NCI-H345 (cell line): ENCODE measurements at places on chromosomes 16 and 17.
A peak's percentile ranks its signal among the peaks of the same experiment; 100 is the strongest.

DNA sequence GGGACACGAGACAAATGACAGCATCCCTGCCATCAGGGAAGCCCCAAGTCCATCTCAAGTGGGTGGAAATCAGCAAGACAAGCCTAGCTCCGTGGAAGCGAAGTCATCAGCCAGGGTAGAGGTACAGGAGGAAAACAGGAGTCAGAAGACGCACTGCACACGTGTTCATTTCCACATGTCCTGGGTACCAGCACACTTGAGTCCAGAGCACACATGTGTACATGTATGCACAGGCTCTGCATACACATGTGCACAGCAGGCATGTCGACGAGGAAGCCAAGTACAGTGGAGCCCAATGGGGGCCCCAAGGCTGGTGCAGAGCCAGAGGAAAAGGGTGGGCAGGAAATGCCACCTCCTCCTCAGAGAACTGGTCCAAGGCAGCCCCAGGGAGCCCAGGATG, 75.9 kb downstream of the ZNF423 start:
- DNase-seq = no peak

DNA sequence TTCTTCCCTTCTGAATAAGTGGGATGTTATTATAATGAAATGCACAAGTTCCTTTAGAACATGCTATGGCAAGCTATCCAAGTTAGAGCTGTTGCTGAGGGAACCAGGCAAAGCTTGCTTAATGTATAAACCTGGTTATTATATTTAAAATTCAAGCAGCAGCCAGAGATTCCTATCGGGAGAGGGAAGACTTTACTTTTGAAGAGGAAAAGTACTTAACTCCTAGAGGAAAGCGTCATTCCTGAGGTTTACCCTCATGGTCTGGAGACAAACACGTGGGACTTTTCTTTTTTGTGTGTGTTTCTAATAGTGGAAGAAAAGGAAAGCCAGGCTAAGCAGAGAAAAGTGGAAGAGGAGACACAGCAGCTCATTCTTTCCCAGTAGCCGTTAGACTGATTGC, 39.9 kb upstream of the MYH10 start:
- DNase-seq = no peak

GRCh38 chr17:921161-921560, 58.4 kb downstream of the NXN start:
- DNase-seq = no peak

DNA sequence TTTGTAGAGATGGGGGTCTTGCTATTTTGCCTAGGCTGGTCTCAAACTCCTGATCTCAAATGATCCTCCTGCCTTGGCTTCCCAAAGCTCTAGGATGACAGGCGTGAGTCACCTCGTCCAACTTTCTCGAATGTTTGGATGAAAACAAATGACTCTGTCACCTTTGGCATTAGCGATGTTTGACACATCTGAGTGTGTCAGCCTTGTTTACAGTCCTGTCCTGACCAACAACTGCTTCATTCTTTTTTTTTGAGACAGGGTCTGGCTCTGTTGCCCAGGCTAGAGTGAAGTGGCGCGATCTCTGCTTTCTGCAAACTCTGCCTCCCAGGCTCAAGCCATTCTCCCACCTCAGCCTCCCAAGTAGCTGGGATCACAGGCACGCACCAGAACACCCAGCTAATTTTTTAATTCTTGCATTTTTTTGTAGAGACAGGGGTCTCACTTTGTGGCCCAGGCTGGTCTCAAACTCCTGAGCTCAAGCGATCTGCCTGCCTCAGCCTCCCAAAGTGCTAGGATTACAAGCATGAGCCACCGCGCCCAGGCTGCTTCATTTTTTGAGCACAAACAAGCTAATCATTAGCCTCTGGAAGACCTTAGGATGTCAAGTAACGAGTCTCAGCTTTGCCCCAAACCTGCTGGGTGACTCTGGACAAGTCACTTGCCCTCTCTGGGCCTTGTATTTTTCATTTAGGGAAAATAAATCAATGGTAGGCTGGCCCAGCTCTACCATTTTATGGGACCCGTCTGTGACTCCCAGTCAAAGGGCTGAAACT, 7.4 kb downstream of the MYH11 start:
- no peak for DNase-seq

DNA sequence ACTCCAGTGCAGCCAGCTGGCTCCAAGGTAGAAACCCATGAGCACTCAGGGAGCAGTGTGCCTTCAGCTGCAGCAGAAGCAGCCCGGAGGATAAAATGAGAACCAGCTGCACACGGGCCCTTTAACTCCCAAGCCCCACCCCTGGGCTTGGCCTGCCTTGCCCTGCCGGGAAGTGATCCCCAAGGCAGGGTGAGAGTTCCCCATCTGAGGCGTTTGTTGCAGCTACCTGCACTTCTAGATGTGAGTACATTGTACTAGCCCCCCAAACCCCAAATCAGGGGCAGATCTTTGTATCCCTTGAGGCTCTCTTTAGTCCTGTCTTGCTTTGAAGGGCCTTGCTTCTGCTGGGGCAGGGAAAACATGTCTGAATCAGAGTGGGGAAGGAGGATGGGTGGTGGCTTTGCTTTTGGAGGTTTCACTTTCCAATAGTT, at the start of gene MVP:
MVP (plus strand) TSS at position 192 of the 431 bp plus-strand sequence. CDS start 10,088 bp downstream, outside the sequence.
- peak; percentile 68 for DNase-seq

DNA sequence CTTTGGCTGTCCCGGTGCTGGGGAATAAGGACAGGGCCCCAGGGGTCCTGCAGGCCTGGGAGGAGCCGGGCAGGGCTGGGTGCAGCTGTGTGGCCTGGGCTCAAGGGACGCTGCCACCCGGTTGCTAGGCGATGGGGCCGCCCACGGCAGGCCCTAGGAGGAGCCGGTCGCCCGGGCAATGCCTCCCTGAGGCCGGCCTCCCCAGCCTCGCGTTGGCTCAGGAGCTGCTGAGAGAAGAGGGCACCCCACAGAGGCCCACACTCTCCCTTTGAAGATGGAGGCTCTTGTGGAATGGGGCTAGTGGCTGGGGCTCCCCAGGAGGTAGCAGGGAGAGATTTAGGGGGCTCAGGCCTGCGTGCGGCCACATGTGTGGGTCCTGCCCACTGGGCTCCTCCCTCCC, at the start of gene CIBAR2:
CIBAR2 (minus strand) TSS at position 109 of the 400 bp plus-strand sequence. CDS start 120 bp downstream, outside the sequence.
- peak; percentile 3 for DNase-seq
